ENCODE measurements at places on chromosomes 3 and 15.

- DNase-seq = no peak
Observed at GRCh38 chr3:78023257-78023656, 983.4 kb downstream of the ROBO2 start.

DNA sequence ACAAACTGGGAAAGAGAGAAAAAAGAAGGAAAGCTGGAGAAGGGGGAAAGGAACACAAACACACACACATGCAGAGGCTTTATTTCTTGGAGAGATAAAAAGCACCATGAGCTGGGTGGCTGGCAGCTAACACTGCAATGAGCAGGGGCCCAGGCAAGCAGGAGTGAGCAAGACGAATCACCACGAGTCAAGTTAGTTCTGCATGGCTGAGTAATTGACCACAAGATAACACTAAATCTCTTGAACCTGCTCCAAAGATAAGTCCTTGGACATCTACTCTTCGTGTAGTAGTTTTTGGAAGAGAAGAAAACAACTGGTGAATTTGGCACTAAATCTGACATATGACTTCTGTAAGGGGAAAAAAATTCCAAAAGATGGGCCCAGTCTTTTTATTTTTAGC, 100.9 kb downstream of the MYO5A start:
- peak; percentile 66 for DNase-seq

- peak; percentile 90 for DNase-seq
Observed at GRCh38 chr15:101024073-101024695, 105.0 kb downstream of the LRRK1 start.

- DNase-seq = peak; percentile 85
Observed at GRCh38 chr15:33218071-33218491, 23.6 kb upstream of the FMN1 start.

- no peak for DNase-seq
Observed at GRCh38 chr3:190105876-190106275, 14.8 kb downstream of the P3H2 start.

DNA sequence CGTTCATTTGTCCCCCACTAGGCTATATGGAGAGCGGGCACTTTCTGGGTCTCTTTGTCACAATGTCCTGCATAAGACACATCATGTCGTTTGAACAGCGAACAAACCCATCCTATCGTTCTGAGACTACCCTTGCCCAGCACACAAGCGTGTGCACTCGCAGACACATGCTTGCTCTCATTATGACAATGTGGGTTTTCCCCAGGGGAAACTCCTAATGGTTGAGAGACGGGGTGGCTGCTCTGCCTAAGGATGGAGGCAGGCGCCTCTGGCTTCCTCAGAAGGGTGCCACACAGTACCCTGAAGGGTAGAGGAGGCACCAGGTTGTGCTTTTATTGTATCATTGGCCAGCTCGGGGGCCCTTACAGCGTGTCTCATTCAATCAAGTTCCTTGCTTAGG, 51.0 kb upstream of the MYZAP start:
- DNase-seq = no peak

- peak; percentile 79 for DNase-seq
Observed at GRCh38 chr15:41557673-41558399, 1.2 kb upstream of the TYRO3 start.

GRCh38 chr15:38671675-38672254, 107.2 kb upstream of the RASGRP1 start:
- DNase-seq = no peak

All from astrocyte of the spinal cord (primary cell).